Effector memory CD4-positive, alpha-beta T cell (primary cell): ENCODE measurements at places on chromosomes 6 and 20.

- DNase-seq, result no peak
These were observed 131.3 kb downstream of the C6orf118 start for GRCh38 chr6:165178056-165178455.

GRCh38 chr6:84681693-84682326, 82.6 kb downstream of the TBX18 start:
- no peak for DNase-seq

DNA sequence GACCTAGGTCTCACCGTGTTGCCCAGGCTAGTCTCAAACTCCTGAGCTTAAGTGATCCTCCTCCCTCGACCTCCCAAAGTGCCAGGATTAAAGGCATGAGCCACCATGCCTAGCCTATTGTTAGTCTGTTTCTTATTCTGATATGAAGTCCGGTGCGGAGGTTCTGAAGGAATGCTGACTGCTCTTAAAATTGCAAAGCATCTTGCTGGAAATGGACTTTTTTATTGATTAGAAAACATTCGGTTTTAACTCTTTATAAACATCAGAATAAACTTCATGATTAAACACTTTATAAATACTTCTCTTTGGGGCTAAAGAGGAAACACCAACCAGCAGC, 3.2 kb downstream of the TNFAIP3 start:
- no peak for DNase-seq

- DNase-seq, result no peak
These were observed 273.6 kb upstream of the SUPT3H start for GRCh38 chr6:45651301-45651700.

DNA sequence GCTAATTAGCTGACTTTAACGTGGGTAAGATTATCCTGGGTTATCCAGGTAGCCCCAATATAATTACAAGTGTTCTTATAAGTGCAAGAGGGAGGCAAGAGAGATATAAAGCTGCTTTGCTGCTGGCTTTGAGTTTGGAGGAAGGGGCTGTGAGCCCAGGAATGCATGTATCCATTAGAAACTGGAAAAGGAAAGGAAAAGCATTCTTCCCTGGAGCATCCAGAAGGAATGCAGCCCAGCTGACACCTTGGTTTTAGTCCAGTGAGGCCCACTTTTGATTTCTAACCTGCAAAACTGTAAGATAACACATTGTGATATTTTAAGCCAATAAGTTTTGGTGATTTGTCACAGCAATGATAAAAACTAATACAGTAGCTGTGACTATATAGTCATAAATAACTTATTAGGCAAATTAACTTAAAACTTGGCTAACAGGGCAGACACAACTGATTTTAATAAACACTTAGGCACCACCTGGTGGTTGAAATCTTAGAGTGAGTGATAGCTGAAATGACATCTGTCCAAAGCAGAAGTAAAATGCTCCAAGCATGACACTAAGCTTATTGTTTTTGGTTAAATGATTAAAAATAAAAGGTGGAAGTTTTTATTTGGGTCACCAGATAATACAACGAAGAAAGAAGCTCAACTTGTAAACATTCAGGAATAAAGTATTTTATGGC, 35.6 kb downstream of the ADGRF4 start:
- no peak for DNase-seq

DNA sequence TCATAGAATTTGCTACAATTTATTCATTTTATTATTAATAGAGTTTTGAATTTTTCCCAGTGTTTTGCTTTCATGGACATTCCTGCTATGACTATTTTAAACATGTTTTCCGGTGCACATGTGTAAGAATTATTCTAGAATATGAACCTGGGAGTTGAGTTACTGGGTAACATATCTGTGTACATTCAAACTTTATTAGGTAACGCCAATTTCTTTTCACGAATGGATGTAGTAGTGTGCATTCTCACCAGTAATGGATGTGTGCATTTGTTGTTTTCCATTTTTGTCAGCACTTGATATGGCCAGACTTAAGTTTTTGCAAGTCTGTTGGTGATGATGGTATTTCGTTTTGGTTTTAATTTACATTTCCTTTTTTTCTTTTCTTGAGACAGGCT, 118.8 kb downstream of the CDKAL1 start:
- no peak for DNase-seq

DNA sequence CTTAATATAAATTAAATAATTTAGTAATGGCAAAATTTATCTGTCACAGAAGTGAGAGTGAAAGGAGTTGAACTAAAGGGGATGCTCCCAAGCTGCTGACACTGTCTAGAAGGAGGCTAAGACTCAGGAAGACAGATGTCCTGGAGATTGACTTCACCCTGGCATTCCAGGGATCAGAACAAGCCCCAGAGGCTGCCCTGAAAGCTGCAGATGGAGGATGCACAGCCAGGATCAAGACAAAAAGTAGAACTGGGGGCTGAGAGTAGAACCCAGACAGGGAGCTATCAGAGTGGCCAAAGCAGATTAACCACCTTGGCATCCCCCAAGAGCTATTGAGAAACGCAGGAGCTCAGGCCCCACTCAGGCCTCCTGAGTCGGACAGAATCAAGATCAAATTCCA, 189.2 kb upstream of the PLCB4 start:
- DNase-seq, result no peak

DNA sequence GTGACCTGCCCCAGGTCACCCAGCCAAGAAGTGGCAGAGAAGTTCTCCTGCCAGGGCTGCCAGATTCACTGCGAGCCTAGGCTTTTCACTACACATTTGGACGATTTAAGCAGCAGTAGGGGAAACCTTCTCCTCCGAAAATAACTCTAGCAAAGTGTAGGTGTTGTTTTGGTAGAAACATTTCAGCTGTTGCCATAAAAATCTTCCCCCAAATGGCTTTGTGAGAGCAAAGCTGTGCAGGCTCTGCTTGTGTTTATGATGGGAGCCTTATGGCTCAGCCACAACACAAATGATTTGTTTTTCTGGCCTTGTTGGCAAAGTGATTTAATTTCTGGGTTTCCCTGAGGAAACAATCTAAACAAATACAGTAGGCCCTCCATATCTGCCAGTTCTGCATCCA, 81.8 kb downstream of the PLCB4 start:
- no peak for DNase-seq

GRCh38 chr20:36474563-36474962, 66.8 kb upstream of the MYL9 start:
- DNase-seq, result no peak

DNA sequence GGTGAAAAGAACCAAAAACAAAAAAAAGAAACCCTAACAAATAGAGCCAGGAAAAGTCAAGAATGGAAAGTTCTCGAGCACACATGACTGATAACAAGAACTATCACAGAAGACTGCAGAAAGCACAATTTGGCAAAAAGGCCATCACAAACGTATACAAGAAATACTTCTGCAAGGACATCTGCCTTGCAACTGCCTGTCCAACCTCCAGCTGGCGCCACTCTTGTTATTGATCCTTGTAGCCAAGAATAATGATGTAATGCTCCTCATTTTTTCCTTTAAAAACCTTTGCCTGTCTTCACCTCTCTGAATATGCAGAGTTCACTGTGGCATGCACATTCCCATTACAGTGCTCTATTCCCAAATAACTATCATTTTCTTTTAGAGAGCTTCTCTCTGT, 87.9 kb upstream of the BMP5 start:
- DNase-seq, result no peak

DNA sequence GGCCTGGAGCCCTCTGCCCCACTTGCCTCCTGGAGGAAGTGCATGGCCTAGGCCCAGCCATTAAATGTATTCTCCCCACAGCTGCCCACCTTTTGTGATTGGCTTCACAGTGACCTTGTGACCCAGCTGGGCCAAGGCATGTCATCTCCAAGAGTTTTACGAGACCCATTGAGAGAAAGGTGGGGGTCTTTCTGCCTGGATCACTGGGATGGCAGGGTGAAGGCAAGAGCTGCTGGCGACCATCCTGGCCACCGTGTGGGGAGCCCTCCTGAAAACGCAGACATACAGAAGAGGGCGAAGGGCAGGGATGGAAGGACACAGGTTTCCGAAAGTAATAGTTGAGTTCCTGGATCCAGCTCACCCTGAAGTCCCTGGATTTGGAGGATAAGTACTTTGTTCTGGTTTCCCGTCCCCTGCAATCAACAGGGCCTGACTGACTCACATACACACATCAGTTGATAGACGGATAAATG, 12.3 kb upstream of the SPO11 start:
- no peak for DNase-seq

GRCh38 chr6:21800948-21801438, 207.4 kb downstream of the SOX4 start:
- DNase-seq, result no peak

DNA sequence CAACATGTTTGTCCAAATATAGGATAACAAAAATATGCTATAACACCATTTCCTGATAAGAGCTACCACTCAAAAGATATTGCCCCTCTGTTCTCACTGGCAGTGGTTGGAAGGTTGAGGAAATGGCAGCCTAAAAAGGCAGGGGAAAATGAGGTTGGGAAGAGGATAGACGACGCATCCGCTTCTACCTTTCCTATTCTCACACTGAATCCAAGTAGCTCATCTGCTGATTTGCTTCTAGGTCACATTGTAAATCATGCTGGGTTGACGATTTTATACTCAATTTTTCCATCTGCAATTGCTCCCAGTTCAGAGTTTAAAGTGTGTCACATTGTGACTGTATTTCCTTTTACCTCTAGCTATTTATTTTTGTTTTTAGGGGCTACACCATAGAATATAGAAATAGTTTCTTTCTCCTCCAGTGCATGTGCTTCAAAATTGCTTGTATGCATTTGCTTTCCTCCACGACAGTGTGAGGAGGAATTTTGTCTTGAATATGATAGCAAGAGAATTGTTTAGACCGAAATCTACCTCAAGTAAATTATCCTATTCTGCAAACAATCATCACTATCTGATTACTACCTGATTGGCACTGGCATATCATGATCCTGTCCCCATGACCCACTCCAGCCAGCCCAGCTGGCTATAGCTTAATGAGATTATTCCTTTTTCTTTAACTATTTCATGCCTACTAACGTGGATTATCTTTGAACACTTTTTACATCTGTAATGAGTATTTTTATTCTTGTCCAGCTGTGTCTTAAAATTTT, 179.6 kb upstream of the RAB32 start:
- DNase-seq, result no peak

DNA sequence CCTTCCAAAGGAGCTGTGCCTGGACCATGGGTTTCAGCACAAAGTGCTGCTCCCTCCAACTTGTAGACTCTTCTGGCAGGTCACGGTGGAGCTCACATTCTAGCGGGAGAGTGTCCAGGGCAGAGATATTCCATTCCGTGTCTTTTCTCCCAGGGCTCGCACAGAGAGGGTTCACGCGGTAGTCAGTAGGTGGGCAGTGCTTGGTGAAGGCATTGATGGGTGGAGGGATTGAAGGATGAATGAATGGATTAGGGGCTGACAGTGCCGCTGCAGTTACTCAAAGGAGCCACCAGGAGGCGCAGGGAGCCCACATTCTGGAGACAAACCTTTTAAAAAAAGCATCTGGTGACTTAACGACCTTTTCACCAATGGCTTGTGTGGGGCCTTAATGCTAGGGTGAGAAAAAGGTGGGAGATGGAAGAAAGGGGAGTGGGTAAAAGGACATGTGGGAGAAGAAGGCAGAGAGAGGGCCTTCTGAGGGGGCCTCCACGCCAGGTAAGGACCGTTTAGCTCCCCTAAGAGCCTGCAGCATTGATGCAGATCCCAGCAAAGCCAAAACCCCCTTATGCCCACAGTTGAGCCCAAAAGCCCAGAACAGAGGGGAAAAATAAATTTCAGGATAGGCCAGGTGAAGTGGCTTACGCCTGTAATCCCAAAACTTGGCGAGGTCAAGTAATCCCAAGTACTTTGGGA, 17.5 kb upstream of the FAM110A start:
- peak; percentile 43 for DNase-seq

DNA sequence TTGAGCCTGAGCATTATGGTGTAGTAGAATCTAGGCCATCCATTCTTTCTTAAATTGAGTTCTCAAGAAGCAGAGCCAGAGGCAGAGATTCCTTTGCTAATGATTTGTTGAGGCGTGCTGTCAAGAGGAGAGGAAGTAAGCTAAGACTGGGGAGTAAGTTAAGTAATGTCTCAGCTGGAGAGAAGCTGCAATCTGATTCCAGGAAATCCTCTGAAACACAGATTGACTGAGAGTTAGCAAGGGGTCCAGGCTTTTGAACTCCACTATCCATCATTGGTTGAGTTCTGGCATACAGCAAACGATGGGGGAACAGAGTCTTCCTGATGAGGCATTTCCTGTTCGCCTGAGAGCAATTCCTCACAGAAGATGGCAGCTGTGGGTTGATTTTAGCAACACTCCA, 207.4 kb upstream of the RAB32 start:
- DNase-seq, result no peak

GRCh38 chr6:39188098-39188450, 41.2 kb downstream of the KCNK5 start:
- DNase-seq, result no peak

DNA sequence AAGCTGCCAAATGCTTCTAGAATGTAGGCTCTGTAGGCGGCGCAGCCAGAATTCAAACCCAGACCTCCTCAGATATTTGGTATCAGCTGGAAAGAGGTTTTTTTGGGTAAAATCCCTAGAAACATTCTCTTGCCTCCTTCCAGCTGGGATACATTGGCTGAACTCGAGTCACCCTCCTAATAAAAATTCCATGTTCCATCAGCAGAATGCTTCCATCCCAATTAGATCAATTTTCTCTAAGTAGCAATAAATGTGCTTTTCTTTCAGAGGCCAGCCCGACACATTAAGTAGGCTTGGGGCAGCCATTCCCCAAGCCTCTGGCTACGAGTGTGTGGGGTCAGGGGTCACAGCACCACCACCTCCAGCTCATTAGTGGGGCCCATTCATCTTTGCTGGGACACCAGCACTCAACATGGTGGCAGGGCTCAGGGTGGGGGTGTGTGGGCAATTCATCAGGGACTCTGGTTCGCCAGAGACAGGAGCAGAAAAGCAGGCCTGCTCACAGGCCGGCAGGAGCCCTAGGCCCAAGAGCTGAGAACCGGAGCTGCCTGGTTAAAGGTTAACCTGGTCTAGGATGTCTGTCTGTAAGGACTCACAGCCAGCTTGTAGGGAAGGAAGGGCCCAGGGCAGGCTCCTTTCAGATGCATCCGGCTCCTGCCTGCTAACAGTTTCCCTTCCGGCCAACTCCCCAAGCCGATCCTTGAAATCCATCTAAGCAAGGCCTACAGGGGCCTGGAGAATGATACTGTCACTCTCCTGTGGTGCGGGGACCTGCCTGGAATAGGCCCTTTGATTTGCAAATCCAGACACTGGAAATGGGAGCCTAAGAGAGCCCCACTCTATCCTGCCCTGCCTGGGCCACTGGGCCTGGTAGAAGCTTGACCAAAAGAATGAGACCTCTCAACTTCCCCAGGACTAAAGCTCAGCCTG, 159.1 kb upstream of the TOP1 start:
- DNase-seq, result no peak
